NCI-H1048 (cell line): ENCODE measurements at places on chromosomes 5 and 9.

DNA sequence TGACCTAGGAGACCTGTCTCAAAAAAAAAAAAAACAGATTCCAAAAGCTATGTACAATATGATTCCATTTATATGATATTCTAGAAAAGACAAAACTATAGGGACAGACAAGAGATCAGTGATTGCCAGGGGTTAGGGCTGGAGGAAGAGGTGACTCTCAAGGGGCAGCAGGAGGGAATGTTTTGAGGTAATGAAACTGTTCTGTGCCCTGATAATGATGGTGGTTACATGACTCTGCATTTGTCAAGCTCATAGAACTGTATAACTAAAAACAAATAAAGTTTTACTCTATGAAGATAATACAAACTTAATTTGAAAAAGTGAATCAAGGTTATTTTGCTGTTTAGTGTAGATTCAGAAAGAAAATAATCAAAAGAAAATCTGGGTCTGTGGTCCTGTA, 125.3 kb upstream of the IQGAP2 start:
- no peak for DNase-seq

DNA sequence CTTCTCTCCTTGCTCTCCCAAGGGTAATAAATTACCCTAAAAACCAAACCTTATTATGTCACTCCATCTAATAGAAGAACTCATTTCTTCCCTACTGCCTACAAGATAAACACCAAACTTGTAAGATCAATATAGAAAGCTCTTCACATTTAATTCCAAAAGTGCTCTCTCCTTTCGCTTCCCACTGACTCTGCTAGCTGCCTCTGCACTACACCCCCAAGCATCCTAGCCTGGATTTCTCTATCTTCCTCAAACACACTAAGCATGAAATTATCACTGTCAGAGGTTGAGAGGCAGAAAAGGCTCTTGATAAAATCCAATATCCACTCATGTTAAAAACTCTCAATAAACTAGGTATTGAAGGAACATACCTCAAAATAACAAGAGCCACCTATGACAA, 162.4 kb downstream of the KCNN2 start:
- DNase-seq: no peak

- no peak for DNase-seq
These were observed 9.4 kb upstream of the BOD1 start for GRCh38 chr5:173625673-173626504.

- no peak for DNase-seq
These were observed 18.1 kb upstream of the ZFR start for GRCh38 chr5:32462618-32463017.

DNA sequence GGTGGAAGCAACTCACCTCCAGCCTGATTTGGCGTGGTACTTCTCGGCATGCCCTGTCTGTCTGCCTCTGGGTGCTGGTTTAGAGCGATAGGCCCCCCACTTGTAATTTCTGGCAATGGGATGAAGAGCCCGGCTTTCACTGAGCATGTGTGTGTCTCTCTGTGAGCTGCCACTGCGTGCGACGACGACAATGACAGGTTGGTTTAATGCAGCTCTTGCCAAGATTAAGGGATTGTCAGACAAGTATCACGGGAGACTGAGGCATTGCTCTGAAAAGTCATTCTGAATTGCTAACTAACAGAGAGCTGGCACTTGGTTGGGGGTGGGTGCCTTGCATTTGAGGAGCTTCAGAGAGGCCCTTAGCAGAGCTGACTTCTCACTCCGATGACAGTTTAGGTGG, 348.8 kb upstream of the CLINT1 start:
- no peak for DNase-seq

DNA sequence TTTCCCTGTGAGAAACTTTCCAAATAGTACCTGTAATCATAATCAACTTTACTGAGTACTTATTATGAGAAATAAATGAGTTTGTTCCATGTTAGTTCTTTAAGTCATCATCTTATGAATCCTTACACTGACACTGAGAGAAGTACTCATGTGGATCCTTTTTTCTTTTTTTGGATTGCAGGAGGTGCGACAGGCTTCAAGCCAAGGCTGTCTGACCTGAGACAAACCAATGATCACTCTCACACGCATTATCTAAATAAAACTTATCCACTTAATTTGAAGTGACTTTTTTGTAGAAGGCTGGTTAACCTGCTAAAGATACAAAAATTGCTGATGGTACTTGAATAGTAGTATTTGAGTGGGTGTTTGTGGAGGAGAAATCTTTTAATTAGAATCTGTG, 39.5 kb downstream of the JAKMIP2 start:
- no peak for DNase-seq

- no peak for DNase-seq
These were observed 306.6 kb downstream of the PLK2 start for GRCh38 chr5:58153255-58153654.

DNA sequence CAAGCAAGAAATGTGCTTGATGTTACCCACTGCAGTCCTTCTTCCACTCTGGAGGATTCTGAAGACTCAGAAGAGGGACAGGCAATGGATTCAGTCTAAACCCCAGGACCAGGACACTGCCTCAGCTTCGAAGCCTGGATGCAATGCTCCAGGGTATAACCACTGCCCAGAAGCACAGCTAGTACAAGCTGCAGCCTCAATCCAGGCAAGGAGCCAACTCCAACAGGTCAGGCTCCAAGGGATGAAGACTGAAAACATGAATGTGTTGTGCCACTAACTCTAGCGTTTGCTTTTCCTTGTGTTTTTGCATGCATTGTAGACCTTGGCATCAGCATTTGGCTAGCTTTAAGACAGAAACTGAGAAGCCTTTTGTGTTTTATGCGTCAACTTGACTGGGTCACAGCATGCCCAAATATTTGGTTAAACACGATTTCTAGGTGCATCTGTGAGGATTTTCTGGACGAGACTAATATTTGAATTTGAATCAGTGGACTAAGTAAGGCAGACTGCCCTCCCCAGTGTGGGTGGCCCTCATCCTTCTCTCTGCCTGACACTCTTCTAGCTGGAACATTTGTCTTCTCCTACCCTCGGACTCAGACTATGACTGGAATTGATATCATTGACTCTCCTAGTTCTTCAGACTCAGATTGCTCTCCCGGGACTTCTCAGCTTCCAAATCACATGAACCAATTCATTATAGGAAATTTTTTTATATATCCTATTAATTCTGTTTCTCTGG, 20.5 kb upstream of the GPX3 start:
- DNase-seq: no peak

- no peak for DNase-seq
These were observed 142.9 kb downstream of the COX7C start for GRCh38 chr5:86760661-86761060.
